ENCODE measurements at places on chromosomes 5 and 9.

GRCh38 chr9:134624137-134624591 is 17.4 kb upstream of the COL5A1 start:
- no peak overlapping the region for H3K27ac ChIP-seq
- H3K36me3 ChIP-seq: no peaks in the 10 kb centered on the region
- peaks cover 18% of the 10 kb centered on the region for H3K4me1 ChIP-seq
- no peaks in the 10 kb centered on the region for H3K27me3 ChIP-seq
- no peak overlapping the region for H3K4me3 ChIP-seq

DNA sequence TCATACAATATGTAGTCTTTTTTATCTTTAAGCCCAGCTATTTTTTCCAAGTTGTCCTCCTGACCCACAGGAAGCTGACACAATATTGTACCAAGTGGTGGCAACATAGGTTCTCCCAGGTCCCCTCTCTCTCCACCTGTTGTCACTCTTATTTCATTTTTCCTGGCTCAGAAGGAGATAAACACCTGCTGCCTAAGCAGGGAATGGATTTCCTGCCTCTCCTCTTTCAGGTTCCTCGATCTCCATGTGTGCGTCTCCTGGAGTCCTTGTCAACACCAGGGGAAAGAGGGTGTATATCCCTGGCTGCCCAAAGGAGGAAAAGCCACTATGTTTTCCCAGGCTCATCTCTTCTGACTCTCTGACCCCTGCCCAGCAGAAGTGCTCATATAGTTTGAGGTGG is 81.8 kb upstream of the KLF9 start:
- H3K4me1 ChIP-seq: no peaks in the 10 kb centered on the region
- no peaks in the 10 kb centered on the region for H3K36me3 ChIP-seq
- H3K27me3 ChIP-seq: no peaks in the 10 kb centered on the region
- H3K27ac ChIP-seq: no peak overlapping the region
- DNase-seq: no peak

DNA sequence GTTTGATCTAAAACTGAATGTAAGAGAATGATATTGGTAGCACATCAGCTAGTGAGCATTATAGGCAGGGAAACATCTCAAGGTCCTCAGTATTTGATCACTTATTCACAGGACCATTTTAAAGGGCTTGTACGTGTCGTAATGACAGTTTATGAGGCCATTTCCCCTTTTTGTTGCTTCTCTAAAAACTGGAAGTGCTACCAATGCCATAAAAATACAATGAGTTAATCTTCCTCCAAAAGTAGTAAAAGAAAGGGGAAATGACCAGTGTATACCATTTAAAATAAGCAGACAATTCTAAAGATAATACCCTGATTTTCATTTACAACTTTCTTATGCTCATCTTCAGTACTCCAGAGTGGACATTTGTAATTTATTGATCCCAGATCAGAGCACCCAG is 285.8 kb upstream of the PCSK5 start:
- H3K36me3 ChIP-seq: no peaks in the 10 kb centered on the region
- no peaks in the 10 kb centered on the region for H3K4me1 ChIP-seq
- H3K27me3 ChIP-seq: no peaks in the 10 kb centered on the region
- DNase-seq: no peak

- H3K27me3 ChIP-seq: no peaks in the 10 kb centered on the region
- H3K36me3 ChIP-seq: no peaks in the 10 kb centered on the region
- no peak for DNase-seq
- no peak overlapping the region for H3K27ac ChIP-seq
- no peak overlapping the region for H3K4me3 ChIP-seq
Observed at GRCh38 chr5:143806579-143806978, 5.4 kb upstream of the HMHB1 start.

DNA sequence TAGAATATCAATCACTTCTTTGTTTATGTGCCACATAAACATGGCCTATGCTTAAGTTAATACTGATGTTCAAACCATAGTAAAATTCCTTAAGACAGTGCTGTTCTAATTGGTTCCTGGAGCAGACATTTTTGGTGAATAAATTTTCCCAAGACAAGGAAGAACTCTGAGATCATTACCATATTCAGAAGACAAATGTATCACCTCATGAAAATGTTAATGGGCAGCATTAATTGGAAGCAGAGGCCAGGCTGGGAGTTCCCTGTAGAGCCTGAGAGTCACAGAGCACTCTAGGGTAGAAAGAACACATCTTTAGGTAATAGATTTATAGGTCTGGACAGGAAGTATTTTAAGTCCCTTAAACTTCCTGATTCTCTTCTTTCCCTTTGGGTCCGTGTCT is 240.2 kb downstream of the MAN2A1 start:
- DNase-seq: no peak
- H3K36me3 ChIP-seq: no peaks in the 10 kb centered on the region
- H3K27me3 ChIP-seq: no peaks in the 10 kb centered on the region
- no peaks in the 10 kb centered on the region for H3K4me1 ChIP-seq
- no peak overlapping the region for H3K4me3 ChIP-seq
- H3K27ac ChIP-seq: no peak overlapping the region

GRCh38 chr5:67192719-67193438 is 3.7 kb downstream of the CD180 start:
- DNase-seq: no peak
- H3K4me1 ChIP-seq: peaks cover 2% of the 10 kb centered on the region
- H3K4me3 ChIP-seq: no peak overlapping the region
- no peaks in the 10 kb centered on the region for H3K27me3 ChIP-seq

DNA sequence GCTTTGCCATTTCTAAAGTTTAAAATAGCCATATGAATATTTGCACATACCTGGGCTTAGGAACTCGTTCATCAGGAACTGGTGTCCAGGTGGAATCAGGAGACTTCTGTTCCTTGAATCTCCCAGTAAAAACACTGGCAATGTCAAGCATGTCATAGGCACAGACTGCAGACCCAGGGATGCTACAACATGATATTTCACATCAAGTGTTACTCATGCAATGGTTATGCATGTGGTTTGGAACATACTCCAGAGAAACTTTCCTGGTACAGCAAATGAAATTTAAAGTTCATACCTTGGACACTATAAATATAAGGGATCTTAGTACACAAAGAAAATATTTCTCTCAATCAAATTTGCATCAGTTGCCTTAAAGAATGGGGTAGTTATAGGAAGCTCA is 92.2 kb downstream of the SEMA6A start:
- H3K36me3 ChIP-seq: peaks cover 20% of the 10 kb centered on the region
- H3K4me3 ChIP-seq: no peak overlapping the region

DNA sequence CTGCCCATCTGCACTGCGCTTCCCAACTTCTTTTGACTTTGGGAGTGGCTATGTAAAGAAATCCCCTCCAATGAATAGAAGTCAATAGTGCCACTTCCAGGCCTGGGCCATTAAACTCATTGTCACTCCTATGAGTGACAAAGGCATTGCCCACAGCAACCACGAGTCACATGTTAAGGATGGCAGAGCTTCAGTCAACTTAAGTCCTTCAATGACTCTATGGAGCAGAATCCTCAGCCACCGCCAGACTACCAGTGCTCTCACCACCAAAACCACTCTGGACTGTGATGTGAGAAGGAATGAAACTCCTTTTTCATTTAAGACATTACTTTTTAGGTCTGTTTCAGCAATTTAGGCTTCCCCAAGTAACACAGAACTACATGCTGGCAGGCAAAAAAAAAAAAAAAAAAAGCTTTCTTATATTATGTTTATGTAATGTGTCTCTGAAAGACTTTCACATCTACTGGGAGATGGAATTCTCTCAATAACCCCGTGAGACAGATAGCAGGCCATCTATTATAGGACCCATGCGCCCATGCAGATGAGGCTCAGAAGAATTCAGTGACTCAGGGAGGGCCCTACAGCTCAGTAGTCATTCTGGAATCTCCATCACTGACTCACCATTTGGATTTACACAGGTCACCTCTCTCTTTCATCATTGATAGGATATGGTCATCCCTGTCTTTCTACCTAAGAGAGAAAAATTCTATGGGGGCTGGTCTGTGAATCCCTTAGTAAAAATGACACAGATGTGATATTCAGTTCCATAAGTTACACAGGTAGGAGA is 180.5 kb downstream of the CEMIP2 start:
- H3K4me1 ChIP-seq: no peaks in the 10 kb centered on the region
- H3K27me3 ChIP-seq: no peaks in the 10 kb centered on the region
- H3K4me3 ChIP-seq: no peak overlapping the region
- H3K27ac ChIP-seq: no peak overlapping the region
- peak; percentile 72 for DNase-seq

DNA sequence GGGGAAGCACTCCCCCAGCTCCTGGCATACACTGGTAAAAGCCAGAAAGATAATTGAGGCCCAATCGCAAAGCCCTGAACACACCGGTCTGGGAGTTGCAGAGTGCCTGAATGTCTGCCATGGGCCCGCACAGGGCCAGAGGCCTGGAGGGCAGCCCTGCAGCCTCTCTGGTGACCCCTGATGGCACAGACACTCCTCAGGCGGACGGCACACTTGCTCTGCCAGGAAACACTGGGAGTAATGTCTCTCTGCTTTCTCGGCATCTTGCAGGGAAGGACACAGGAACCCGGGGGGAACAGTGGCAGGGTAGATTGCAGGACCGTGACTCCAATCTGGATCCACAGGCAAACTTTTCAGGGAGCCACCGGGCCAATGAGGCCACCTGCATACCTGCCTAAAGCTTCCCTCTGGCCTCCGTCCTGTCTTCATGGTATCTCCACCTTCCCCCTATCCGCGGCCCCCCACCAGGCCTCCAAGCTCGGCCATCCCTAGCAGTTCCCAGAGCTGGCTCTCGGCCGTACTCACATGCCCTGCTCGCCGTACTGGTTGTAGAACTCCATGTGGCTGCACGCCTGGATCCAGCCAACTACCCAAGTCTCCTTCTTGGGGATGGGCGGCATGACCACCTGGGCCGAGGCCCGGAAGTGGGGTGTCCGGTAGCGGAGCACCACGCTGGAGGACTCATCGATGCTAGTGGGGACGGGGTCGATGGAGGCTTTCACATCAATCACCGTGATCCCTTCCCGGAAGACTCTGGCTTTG is 797 bp downstream of the FAM78A start:
- no peak overlapping the region for H3K27ac ChIP-seq
- no peak overlapping the region for H3K4me3 ChIP-seq
- H3K27me3 ChIP-seq: peaks cover 6% of the 10 kb centered on the region
- H3K4me1 ChIP-seq: no peaks in the 10 kb centered on the region
- no peaks in the 10 kb centered on the region for H3K36me3 ChIP-seq

GRCh38 chr5:88813805-88814575 is 69.0 kb downstream of the MEF2C start:
- peak; percentile 25 for DNase-seq
- H3K36me3 ChIP-seq: no peaks in the 10 kb centered on the region
- H3K4me3 ChIP-seq: no peak overlapping the region
- no peak overlapping the region for H3K27ac ChIP-seq
- no peaks in the 10 kb centered on the region for H3K4me1 ChIP-seq
- H3K27me3 ChIP-seq: no peaks in the 10 kb centered on the region

- no peaks in the 10 kb centered on the region for H3K36me3 ChIP-seq
- no peak overlapping the region for H3K4me3 ChIP-seq
- peaks cover 10% of the 10 kb centered on the region for H3K4me1 ChIP-seq
- peak; percentile 40 for DNase-seq
Observed at GRCh38 chr5:124572971-124573370, 173.5 kb downstream of the ZNF608 start.

DNA sequence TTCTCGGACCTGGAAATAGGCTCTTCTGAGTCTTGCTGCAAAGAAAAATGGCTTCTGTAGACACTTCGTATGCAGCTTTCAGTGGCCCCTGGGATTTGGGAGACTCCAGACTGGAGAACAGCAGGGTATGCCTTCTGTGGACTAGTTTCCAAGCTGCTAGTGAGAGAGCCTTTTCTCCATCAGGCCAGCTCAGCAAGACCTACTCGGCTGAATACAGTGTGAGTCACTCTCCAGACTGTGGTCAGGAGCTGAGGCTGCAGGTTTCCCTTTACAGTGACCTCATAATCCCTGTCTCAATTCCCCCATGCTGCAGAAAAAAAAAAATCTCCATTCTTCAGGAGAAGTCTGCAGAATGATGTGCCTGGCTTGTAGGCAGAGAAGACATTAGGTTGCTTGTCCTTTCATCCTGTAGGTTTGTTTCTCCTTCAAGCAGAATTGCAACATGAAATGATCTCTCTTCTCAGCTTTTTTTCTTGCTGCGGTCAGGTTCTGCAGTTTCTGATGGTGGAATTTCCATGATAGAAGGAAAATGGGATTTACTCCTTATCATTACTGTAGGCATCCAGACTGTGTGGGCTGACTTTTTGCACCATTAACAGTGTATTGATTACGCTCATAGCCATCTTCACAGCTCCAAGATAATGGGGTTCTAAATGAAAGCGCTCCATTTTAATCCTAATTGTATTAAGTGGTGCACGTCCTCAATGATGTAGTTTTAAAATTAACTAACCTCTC is 78.3 kb upstream of the TNFSF8 start:
- H3K36me3 ChIP-seq: no peaks in the 10 kb centered on the region
- no peak overlapping the region for H3K4me3 ChIP-seq
- DNase-seq: peak; percentile 78
- H3K27ac ChIP-seq: no peak overlapping the region
- peaks cover 2% of the 10 kb centered on the region for H3K4me1 ChIP-seq
- H3K27me3 ChIP-seq: no peaks in the 10 kb centered on the region

- no peak overlapping the region for H3K27ac ChIP-seq
- DNase-seq: no peak
- no peaks in the 10 kb centered on the region for H3K4me1 ChIP-seq
- no peaks in the 10 kb centered on the region for H3K27me3 ChIP-seq
- H3K4me3 ChIP-seq: no peak overlapping the region
Observed at GRCh38 chr9:17319864-17320263, 185.0 kb downstream of the CNTLN start.

DNA sequence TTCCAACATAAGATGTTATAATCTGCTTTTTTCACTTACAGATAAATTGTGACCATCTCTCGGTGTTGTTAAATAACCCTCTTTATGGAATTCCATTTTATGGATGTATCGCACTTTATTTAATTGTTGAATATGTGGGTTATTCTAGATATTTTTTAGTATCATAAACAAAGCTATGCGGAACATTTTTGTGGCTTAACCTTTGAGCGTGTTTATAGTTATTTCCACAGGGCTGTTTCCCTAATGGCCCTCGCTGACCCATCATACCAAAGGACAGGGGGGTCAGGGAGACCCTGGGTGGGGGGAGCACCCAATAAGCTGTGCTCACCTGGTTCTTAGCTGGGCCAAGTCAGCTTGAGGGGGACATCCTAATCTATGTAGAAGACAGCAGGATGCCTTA is 65.3 kb downstream of the NDST1 start:
- no peak for DNase-seq
- no peak overlapping the region for H3K4me3 ChIP-seq
- H3K27me3 ChIP-seq: no peaks in the 10 kb centered on the region
- H3K36me3 ChIP-seq: no peaks in the 10 kb centered on the region
- H3K4me1 ChIP-seq: peaks cover 4% of the 10 kb centered on the region

DNA sequence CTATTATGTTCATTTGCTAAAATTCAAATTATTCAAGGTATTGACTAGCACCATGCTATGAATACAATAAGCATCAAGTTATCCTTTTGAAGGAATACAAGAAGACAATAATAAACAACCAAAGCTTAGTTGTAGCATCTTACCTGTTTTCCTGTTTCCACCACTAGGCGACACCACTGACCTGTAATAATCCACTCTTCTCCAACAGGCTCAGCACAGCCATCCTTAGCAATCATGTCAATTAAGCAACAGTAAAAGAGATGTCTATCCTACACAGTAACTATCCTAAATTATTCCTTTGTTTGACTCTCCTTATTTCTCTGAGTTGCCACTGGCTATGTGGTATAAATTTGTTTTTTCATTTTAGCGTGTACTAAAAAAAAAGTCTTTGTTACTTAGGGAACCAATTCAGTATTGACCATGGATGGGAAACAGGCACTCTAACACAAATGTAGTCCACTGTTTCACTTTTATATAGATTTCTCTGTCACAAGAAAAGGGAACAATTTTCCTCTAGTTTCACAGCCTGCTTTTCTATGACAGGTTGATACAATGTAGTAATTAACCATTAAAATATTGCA is 46.2 kb downstream of the PCA3 start:
- H3K36me3 ChIP-seq: no peaks in the 10 kb centered on the region
- H3K4me3 ChIP-seq: no peak overlapping the region
- peak; percentile 66 for DNase-seq

Measured in mesendoderm (in vitro differentiated cells).